Eye (tissue), 1 donor: ENCODE measurements at places on chromosomes 2 and 18.
A peak's percentile ranks its signal among the peaks of the same experiment; 100 is the strongest.

DNA sequence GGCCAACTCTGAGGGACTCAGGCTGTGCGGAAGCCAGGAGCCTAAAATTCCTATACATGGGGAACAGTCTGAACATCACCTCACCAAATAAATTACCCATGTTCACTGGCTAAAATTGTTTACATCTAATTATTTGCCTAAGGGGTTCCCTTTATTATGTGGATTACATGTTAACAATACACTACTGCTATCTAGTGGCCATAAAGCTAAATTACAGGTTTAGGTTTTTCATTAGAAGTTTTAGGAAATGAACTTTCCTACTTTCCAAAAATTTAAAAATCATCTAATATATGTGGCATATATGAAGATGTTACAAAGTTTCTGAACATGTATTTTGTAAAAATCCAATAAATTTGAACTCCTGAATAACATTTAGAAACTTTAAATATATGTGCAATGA lies 40.3 kb downstream of the PLA2R1 start:
- DNase-seq, result no peak

GRCh38 chr2:48750128-48750739 lies 5.3 kb downstream of the LHCGR start:
- no peak for DNase-seq

DNA sequence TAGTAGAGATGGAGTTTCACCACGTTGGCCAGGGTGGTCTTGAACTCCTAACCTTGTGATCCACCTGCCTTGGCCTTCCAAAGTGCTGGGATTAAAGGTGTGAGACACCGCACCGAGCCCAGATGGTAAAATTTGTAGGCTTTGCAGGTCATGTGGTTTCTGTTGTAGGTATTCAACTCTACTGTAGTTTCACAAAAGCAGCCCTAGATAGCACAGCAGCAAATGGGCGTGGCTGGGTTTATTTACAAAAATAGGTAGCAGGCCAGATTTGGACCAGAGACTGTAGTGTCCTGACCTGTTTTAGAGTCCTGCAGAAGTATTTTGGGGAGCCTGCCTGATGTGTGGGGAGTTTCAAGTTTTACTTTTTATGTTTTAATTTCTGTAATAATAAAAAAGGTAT lies 84.1 kb upstream of the RASGRP3 start:
- no peak for DNase-seq

- DNase-seq, result peak; percentile 52
Measured at GRCh38 chr2:227817850-227818674, 4.4 kb downstream of the CCL20 start.

DNA sequence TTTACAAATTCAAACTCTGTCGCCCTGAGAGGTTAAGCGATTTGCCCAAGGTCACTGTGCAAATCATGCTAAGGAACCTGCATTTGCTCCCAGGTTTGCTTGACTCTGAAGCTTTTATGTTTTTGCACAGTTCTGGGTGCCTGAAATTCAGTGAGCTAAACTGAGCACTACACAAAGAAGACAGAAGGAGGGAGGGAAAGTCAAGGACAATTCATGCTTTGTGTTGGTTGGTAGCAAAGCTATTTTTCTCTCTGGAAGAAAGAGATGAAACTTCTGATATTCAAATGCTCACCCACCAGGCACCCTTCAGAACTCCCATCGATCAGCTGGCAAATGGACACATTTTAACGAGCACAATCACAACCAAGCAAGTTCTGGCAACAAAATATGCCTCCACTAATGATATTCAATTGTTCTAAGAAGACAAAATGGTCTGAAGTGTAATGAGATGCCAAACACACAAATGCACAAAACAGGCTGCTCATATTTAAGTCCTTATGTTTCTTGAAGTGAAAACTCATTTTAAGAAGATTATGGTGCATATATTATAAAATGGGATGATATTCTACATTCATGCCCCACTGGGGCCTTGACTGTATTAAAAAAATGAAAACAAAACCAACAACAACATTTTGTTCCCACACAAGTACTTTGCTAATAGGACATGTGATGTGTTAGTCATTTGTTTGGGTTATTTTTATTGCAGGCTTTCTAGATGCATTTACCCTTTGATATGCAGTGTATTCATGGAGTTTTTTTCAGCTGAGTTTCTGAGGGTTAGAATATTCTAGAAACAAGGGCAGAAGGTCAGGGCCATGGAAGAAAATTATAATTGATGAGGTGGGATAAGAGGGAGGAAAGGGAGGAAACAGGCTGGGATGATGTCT lies 445.6 kb upstream of the CELF4 start:
- no peak for DNase-seq

GRCh38 chr18:74996055-74996454 lies 212.9 kb downstream of the PTGR3 start:
- no peak for DNase-seq

DNA sequence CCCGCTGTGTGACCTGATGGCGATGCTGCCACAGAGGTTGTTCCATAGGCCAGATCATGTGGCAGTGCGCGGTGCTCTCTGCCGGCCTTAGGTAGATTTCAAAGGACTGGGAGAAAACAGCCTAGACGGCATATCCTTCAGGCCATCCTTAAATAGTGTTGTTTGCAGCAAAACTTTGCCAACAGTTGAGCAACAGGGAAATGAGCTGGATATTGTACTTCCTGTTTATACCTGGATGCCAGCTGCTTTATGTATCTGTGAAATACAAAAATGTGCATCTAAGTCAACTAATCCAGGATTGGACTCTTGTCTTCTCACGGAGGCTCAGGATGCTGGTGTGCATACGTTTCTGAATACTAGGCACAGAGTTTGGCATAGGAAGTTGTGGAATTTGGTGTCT lies 107.1 kb downstream of the EML6 start:
- DNase-seq, result no peak

DNA sequence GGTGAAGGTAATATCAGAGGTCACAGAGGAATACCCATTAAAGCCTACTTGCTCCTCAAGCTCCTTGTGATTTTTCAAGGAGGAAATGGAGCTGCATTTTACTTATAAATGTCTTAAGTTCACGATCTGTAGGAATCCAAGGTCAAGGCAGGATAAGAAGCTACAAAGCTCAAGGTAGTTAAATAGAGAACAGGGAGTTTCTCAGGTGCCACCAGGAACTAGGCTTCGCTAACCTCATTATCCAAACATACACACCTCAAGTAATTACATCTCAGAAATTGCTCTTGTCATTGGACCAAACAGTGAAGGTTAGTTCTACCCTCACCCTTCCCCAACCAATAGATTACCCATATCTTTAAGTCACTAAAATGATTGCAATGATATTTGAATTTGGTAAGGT lies 317.4 kb upstream of the HNRNPA3 start:
- no peak for DNase-seq

GRCh38 chr2:102168026-102168771 lies 18.6 kb upstream of the IL1RL2 start:
- no peak for DNase-seq

DNA sequence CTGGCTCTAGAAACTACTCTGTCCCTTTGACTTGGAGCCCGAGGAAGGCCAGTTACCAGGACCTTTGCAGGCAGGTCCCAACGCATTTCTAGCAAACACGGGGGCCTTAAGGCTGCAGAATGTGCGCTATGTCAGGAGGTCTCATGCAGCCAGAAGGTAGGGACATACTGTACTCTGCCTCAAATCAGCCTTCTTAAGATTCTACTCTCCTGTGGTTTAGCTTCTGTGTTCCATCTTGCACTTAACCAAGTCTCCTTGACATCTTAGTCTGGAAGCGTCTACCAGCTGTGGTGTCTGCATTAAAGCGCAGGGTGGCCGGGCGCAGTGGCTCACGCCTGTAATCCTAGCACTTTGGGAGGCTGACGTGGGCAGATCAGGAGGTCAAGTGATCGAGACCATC lies 65.5 kb downstream of the STEAP3 start:
- no peak for DNase-seq

- DNase-seq, result no peak
Measured at GRCh38 chr18:57789759-57790158, 13.4 kb downstream of the ATP8B1 start.

GRCh38 chr2:53740170-53740569 lies 27.4 kb upstream of the CHAC2 start:
- DNase-seq, result peak; percentile 58

- no peak for DNase-seq
Measured at GRCh38 chr2:107392241-107392704, 434.4 kb upstream of the RGPD4 start.

DNA sequence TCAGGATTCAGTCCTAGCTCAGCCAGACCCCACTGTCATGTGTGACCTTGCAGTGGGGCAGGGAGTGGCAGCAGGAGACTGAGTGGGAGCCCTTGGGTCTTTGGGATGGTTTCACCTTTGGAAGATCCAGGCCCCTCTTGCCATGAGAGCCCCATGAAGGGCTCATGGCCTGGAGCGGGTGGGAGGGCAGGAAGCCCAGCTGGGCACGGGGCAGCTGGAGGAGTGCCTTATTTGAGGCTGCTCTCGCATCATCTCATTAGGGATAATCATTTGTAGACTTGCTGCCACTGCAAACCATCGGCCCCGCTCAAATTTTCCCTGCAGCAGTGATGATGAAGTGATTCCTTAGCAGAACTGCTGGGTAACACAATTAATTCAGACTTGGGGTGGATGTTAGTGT lies 73.9 kb downstream of the TGOLN2 start:
- DNase-seq, result no peak

DNA sequence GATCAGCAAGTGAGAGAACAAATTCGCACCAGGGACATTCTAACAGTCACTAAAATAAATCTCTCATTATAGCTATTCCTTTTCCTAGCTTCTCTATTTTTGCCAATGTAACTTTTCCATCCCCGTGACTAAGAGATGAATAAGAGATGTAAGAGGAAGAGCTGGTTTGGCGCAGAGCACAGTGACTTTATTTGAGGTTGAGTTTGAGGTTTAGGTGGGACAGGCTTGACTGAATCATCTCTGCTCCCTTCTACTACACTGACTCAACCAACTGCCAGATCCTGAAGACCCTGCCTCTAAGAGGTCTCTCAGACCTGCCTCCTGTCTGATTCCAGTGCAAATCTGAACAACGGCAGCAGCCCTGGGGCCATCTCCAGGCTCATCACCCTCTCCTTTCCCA lies 28.0 kb downstream of the RFX8 start:
- no peak for DNase-seq

DNA sequence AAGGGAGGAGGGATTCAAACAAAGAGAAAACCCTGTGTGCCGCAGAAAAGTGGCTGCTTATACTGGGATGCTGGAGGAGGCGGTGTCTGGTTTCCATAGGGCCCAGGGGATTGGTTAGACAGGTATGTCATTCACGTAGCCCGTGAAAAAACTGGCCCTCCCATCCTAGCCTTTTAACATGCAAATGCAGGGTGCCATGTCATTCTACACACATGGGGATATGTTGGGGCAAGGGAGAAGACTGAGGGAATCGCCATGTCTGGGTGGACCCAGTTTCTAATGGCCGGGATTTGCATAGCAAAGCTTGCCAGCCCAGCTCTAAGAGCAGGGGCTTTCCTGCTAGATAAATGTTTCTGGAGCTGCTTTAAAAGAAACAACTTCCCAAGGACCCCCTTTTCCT lies 8.2 kb upstream of the RNU2-63P start:
- no peak for DNase-seq

DNA sequence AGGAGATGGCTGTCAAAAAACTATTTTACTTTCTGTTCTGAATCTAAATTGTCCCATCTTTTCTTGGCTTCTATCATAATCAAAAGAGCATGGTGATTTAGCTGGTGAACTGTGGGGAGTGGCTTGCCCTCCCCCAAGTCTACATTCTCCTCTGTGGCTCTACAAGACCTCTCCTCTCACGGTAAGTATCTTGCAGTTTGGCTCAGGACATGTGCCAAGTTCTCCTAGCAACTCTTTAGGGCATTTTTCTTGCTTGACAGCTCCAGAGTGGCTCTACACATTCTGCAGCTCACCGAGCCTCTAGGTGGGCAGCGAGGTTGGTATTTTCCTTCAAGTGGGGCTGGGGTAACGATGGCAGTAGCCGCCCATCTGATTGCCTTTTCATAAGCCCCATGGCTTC lies 29.1 kb downstream of the SLC4A5 start:
- no peak for DNase-seq

GRCh38 chr2:52312486-52312885 lies 1280.6 kb upstream of the NRXN1 start:
- DNase-seq, result no peak

- no peak for DNase-seq
Measured at GRCh38 chr2:112783187-112783714, 1.0 kb downstream of the IL1A start.

DNA sequence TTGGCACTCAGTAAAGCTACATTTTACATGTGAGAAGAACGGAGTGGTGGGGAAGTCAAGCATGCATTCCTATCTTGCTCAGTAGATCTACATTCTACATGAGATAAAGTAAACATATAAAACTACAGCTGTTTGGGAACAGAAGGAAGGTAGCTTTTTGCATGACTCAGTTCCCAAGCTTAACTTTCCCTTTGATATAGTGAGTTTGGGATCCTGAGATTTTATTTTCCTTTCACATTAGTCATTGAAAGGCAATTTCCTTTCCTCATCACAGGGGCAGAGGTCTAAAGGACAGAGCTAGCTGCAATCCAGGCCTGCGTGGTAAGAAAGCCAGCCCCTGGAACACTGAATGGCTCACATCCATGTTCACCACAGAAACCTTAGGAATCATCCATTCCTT lies 257.2 kb downstream of the SRBD1 start:
- no peak for DNase-seq

DNA sequence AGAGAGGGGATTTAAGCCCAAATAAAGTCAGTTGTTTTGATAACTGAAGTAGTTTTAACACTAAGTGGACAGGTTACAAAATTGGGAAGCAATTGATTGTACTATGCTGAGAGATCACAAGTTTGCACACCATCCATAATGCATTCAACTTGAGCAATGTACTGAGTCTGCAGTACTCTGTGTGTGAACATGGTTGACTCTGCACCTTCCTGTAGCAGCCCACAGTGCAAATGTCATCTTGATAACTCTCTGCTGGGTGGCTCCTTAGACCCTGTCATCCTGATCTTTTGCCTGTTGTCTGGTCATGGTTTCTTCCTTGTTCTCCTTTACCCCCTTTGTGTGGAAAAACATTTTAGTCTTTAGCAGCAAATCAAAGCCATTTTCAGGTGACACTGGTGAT lies 168.0 kb downstream of the ARHGAP15 start:
- DNase-seq, result no peak

- DNase-seq, result no peak
Measured at GRCh38 chr2:189116979-189117378, 62.6 kb downstream of the COL5A2 start.

- DNase-seq, result no peak
Measured at GRCh38 chr2:39153312-39153711, 32.5 kb upstream of the SOS1 start.
